ENCODE measurements at places on chromosomes 11 and 22.
A peak's percentile ranks its signal among the peaks of the same experiment; 100 is the strongest.

DNA sequence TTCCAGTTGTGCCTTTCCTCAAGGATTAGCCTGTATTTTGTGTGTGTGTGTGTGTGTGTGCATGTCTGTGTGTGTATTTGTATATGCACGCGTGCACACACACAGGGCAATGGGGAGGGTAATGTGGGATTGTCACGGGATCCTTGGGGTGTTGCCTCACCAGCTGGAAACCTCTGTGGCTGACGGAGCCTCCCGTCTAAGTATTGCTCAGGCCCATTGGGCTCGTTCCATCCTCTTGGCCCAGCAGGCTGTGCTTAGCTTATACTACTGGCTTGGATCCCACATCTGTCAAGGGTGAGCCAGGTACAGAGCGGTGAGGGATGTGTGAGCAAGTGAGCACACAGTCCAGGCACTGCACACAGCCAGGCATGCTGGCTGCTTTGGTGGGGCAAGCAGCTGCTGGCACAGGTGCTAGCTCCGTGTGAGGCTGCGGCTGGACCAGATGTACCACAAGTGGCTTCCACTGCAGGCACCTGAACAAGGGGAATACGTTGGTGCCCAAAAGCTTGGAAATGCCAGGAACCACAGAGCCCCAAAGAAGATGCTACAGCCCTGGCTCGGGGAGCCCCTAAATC is 462.8 kb downstream of the NELL1 start:
- DNase-seq = no peak

DNA sequence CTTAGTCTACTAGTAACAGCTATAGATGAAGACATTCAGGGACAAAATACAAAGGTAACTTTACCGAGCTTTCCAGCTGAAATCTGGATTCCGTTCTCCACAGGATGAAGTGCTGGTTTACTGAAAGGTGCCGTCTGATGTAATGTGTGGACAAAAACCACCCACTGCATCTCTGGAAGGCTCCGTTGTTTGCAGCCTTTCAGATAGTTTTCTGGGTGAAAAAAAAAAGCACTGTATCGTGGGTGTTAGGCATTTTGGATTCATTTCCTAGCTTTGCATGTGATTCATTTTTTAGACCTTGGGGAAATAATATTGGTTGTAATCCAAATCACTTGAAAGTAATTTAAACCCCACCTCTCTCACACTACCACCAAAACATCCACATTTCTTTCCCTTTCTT is 10.4 kb downstream of the JAM3 start:
- no peak for DNase-seq

GRCh38 chr11:73228268-73229134 is 10.4 kb downstream of the P2RY2 start:
- no peak for DNase-seq

GRCh38 chr22:36141481-36141880 is 19.1 kb downstream of the APOL3 start:
- no peak for DNase-seq

GRCh38 chr11:80929031-80929805 is 1488.4 kb upstream of the TENM4 start:
- DNase-seq = no peak

GRCh38 chr22:21102659-21103267 is 57.0 kb downstream of the LRRC74B start:
- DNase-seq = peak; percentile 8

GRCh38 chr11:126992065-126992803 is 8.3 kb downstream of the KIRREL3 start:
- DNase-seq = no peak

GRCh38 chr11:31422703-31423102 is 53.0 kb downstream of the DNAJC24 start:
- no peak for DNase-seq

- DNase-seq = no peak
Measured at GRCh38 chr11:36703055-36703404, 105.0 kb upstream of the RAG2 start.

DNA sequence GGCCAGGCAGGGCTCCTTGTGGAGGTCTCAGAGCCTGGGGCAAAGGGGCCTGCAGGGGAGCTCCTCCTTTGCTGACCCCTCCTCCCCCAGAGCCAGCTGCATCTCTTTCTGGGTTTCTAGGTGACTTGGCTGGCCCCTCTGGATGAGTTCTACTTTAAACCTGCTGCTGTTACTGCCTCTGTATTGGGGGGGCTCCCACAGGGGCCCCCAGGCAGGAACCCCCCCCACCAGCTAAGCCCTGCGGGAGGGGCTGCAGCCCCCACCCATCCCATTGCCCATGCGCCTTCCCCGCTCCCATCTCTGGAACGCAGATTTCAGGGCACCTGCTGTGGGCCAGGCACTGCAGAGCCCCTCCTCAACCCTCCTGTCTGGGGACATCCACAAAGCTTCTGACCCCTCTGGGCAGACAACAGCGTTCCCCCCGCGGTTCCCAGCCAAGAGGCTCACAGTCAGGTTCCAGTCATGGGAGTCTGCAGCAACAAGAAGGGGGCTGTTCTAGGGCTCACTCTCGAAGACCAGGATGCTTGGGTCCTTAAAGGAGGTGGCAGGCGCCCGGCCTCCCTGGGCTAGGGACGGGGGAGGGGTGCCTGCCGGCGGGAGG is 815 bp upstream of the PLCB3 start:
- no peak for DNase-seq

- DNase-seq = no peak
Measured at GRCh38 chr11:134139303-134139872, 70.5 kb downstream of the JAM3 start.

DNA sequence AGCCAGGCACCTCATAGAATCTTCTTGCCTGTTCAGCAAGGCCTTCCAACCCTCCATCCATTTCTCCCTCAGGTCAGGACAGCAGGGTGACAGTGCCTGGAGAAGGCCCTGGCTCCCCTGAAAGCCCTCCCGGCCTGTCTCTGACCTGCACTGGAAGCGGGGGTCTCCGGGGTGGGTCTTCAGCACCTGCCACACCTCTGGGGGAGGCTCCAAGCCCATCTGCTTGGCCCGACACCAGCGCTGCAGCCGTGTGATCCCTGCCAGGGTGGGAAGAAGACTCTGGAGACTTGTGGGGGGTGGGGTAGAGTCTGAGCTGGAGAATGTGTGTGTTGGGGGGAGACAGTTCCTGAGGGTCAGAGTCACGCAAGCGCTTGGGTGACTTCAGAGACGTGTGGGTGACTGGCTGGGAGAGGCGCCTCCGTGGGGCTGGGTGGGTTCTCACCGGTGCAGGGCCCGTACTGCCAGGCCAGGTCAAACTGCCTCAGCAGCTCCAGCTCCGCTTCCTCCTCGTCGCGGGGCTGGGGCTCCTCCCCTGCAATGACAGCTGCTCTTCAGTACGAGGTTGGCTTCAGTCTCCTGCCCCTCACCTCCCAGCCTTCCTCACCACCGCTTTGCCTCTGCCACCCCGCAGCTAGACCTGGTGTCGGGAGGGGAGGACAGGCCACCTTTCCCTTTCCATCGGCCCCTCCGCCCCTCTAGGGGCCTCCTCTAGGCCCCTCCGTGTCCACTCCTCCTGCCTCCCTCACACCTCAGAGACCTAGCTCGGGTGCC is 615 bp downstream of the POLD4 start:
- no peak for DNase-seq

DNA sequence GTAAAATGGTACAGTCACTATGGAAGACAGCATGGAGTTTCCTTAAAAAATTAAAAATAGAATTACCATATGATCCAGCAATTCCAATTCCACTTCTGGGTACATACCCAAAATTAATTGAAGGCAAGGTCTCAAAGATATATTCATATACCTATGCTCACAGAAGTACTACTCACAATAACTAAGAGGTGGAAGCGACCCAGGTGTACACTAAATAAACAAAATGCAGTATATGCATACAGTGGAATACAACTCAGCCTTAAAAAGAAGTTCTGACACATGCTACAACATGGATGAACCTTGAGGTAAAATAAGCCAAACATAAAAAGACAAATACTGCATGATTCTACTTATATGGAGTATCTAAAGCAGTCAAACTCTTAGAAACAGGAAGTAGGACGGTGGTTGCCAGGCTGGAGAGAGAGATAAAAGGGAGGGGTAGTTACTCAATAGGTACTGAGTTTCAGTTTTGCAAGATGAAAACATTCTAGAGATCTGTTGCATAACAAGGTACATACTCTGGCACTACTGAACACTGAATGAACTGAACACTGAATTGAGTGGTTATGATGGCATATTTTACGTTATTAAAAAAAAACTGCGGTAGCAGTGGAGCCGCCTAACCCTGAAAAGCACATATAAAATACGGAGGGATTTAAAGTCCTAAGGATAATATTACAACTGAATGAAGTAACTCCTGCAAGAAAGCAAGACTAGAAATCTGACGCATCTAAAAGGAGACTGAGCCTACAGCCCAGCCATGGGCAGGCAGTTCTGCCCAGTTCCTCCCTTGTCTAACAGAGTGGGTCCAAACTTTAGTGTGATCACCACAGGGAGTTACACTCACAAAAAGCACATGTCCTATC is 12.8 kb downstream of the DGCR2 start:
- no peak for DNase-seq

GRCh38 chr11:84142411-84142810 is 856.2 kb upstream of the CCDC90B start:
- no peak for DNase-seq

DNA sequence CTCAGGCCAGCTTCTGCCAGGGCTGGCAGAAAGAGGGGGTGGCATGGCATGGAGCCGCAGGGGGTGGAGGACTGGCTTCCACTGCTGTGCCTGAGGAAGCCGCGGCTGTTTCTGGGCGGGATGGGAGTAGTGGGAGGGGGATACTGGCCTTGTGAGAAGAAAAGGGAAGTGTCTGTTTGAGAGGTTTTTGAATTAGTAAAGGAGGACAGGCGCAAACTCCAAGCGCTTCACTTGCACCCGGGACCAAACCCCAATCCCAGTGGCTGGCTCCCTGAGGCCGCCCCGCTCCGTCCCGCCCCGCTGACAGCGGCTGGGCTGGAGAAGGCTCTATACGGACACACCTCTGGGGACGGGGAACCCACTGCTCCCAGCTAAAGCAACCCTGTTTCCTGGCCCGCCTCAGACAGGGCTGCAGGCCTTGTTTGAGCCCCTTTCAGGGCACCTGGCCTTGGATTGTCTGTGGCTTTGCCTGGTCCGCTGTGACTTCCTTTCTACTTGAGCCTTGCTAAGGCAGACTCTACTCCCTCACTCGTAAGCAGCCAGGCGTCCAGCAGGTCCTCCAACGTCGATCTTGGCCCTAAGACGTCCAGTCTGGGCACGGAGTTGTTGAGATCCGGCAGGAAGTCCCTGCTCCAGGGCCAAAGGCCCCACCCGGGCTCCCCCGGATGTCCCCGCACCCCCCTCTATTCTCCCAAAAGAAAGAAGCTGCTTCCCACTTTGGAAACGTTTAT is 2.2 kb downstream of the APOA1 start:
- DNase-seq = no peak

DNA sequence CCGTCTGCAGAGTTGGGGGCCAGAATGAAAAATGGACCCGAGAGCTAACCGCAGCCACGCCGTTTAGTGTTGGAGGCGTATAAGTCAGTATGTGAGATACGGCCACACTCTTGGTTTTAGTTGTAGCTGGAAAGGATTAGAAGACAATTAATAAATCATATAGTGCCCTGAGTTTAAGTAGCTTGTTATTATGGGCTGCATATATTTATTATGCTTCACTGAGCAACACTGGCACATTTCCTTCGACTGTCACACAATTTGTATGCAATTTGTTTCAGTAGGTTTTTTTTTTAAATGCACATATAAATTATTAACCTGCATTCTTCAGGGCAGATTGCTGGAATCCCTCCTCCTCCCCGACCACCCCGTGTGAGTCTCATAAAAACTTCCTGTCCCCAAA is 56.9 kb downstream of the PKNOX2 start:
- DNase-seq = no peak

GRCh38 chr22:29638678-29639077 is 35.2 kb downstream of the NF2 start:
- DNase-seq = no peak

- no peak for DNase-seq
Measured at GRCh38 chr11:133219543-133219942, 312.8 kb downstream of the OPCML start.

- DNase-seq = no peak
Measured at GRCh38 chr11:62402226-62402959, 16.4 kb upstream of the SCGB1A1 start.

- DNase-seq = no peak
Measured at GRCh38 chr22:22565981-22566380, 6.9 kb upstream of the PRAME start.

GRCh38 chr11:15594607-15595006 is 479.9 kb downstream of the INSC start:
- no peak for DNase-seq

DNA sequence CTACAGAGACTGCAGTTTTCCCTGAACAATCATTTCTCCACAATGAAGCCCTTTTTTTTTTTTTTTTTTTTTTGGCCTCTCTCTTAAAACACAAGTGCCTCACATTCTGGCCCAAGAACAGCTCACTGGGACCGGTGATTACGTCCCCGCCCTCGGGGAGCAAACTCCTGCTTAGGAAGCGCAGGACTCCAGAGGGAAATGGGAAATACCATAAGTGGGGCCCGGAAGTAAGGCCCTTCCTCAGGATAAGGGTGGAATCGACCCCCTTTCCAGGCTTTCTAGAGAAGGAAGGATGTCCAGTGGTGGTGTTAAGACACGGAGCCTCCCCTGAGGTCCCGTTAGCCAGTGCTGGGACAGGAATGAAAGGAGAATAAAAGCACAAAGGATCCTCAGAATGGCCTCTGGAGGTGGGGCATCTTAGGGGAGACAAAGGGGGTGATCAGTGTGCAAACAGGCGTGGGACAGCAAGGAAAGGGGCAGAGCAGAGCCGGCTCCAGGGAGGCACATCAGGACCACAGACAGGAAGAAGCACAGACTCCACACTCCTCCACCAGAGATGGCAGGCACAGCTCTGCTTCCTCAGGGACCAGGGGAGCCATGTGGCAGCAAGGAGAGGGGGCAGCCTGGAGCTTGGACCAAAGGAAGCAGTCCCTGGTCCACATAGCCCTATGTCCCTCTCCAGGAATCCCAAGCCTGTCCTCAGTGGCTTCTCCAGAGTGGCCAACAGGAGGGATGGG is 61.3 kb downstream of the CHST1 start:
- no peak for DNase-seq

DNA sequence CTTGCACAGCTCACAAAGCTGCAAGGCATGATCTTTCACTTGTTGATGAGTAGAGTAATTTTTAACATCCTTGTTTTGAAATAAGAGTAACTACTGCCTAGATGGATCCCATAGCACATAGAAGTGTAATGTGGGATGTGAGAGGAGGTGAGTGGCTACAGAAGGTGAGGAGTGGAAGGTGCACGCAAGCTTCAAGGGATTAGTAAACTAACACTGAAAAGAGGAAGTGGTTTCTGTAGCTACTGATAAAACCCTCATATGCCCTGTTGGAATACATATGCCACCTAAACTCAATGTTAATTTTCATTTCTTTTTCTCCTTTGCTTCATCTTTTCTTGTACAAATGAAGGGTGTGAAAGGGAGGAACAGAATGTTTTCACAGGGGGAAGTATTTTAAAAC is 22.0 kb upstream of the CTSC start:
- no peak for DNase-seq

DNA sequence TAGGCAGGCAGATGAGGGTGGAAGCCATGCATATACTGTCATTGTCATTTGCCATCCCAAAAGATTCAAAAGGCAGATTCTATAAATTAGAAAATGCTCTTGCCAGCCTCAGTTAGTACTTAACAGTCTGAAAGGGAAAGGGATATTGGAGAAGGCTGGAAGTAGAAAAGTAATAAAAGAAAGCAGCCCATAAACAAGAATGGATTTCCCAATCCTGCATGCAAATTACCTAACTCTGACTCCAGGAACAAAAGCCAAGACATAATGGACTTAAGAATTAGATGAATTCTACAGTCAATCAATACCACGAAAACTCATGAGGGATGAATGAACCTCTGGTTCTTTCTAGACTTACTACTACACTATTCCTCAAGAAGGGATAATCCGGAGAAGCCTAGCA is 5.9 kb downstream of the PAK1 start:
- DNase-seq = no peak
